ENCODE measurements at places on chromosomes 1 and 21. TPM values are rescaled to one million over a fixed set of nuclear protein-coding genes. Genes with fewer than 3 reads are reported as not detected.
A peak's percentile ranks its signal among the peaks of the same experiment; 100 is the strongest.

U2AF1 gene
- 13.6 TPM for total RNA-seq

- no peak for DNase-seq
Measured at GRCh38 chr1:158058237-158058985, 65.0 kb downstream of the KIRREL1 start.

MCOLN2 gene
- not detected for total RNA-seq

GRCh38 chr1:198173832-198174231 is 17.0 kb downstream of the NEK7 start:
- no peak for DNase-seq

AMPD1 gene
- total RNA-seq = not detected

DNA sequence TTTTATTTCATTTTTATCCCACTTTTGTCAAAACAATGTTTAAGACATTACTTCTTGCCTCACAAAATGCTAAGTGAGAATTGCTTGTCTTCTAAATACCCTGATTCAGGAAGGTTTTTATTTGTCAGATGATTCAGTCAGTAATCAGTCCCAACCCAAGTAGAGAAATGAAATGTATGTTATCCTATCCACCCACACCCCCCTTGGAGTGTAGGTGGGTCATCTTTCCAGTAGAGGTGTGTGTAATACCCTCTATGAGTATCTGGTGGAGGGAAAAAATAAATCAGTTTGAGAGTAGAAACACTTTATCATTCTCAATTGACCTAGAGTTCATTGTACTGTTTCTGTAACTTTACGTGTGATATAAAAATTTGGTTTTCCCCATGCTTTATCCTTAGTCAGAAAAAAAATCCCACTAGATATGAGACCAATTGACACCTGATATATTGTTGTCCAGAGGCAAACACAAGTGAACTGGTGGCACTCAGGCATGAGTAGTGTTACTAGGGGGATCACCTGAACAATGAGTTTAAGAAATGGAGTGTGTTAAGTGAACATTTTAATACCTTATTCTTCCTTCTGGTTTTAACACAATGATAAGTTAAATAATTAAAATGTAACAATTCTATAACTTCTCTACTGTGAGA is 153.8 kb upstream of the C1orf105 start:
- no peak for DNase-seq

DNA sequence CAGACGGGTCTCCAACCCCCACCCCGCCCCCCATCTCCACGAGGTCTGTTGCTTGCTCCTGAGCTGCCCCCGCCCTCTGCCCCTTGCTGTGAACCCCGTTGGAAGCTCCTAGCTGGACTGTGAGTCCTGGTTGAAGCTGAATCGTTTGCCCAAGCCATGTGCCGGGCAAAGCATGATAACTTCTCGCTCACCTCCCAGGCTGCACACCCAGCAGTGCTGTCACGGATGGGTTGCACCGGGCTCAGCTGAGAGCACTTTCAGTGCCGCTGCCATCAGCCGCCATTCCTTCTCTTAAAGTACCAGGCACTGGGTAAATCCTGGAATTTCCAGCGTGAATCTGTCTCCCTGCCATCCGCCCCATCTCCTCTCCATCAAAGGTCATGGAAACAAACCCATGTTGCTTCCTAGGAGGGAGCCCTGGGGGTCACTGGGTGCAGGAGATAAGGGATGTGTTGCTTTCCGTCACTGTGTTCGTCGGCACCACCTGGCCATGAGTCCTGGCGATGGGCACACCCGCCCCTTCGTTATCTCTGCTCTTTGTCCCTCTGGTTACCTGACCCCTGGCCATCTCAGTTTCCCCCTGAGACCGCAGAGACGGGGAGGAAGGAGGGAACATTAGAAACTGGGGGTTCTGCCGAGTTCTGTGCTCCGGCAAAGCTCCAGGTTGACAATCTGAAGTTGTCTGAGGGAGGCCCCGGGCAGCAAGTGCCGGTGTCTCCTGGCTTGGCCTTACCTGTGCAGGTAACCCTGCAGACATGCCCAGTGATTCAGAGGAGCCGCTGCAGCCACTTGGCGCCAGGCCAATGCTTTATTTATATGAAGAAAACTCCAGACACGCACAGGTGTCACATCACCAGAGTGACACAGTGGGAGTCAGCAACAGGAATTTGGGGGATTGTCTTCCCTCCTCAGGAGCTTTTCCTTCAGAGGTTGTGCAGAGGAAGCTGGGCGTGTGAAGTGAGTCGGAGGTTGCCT is 2.7 kb downstream of the PDE9A start:
- DNase-seq = peak; percentile 42

- no peak for DNase-seq
Measured at GRCh38 chr1:44616991-44617702, 57.1 kb downstream of the TMEM53 start.

GRCh38 chr1:228735871-228736586 is 750 bp downstream of the RHOU start:
- peak; percentile 42 for DNase-seq

Data from heart left ventricle (tissue), 16 donors.